G401 (cell line): ENCODE measurements at places on chromosomes 11 and 22.

- no peak for DNase-seq
These were observed 61.5 kb upstream of the EED start for GRCh38 chr11:86182976-86183584.

GRCh38 chr22:28183078-28183860 is 264.2 kb upstream of the PITPNB start:
- no peak for DNase-seq

- no peak for DNase-seq
These were observed 104.4 kb downstream of the MICAL2 start for GRCh38 chr11:12214751-12215150.

- no peak for DNase-seq
These were observed 91.7 kb upstream of the OR4B1 start for GRCh38 chr11:48124880-48125279.

DNA sequence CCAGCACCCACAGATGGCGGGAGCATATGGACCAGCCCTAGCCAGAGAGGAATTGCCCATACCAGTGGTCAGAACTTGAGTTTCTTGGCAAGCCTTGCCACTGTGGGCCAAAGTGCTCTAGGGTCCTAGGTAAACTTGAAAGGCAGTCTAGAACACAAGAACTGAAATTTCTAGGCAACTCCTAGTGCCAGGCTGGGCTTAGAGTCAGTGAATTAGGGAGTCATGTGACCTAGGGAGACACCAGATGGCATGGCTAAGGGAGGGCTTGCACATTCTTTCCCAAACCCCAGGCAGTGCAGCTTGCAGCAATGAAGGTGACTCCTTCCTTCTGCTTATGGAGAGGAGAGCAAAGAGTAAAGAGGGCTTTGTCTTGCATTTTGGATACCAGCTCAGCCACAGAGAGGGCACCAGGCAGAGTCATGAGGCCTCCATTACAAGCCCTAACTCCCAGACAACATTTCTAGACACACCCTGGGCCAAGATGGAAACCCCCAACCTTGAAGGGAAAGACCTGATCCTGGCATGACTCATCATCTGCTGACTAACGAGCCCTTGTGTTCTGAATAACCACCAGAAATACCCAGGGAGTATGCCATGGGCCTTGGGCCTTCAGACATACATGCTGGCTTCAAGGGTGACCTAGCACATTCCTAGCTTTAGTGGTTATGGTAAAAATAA is 19.2 kb upstream of the OR56A3 start:
- DNase-seq: no peak

DNA sequence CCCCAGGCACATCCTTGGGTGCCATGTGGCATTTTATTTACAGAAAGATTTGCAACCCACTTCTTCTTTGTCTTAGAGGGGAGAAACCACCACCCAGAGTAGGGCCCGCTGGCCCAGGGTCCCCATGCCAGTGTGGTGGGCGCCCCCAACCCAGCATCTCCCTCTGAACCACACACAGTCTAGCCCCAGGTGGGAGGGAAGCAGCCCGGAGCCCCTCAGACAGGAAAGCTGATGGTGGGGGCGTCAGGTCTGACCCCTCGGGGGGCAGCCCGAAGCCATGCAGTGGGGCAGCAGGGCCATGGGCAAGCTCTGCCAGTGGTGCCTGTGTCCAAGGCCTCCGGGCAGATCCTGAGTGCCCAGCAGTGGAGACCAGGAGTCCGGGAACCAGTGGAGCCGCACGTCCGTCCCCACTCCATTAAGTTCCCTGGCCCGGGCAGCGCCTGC is 11.7 kb downstream of the TRPM5 start:
- no peak for DNase-seq

GRCh38 chr11:113296447-113297205 is 17.8 kb upstream of the TTC12 start:
- DNase-seq: no peak

DNA sequence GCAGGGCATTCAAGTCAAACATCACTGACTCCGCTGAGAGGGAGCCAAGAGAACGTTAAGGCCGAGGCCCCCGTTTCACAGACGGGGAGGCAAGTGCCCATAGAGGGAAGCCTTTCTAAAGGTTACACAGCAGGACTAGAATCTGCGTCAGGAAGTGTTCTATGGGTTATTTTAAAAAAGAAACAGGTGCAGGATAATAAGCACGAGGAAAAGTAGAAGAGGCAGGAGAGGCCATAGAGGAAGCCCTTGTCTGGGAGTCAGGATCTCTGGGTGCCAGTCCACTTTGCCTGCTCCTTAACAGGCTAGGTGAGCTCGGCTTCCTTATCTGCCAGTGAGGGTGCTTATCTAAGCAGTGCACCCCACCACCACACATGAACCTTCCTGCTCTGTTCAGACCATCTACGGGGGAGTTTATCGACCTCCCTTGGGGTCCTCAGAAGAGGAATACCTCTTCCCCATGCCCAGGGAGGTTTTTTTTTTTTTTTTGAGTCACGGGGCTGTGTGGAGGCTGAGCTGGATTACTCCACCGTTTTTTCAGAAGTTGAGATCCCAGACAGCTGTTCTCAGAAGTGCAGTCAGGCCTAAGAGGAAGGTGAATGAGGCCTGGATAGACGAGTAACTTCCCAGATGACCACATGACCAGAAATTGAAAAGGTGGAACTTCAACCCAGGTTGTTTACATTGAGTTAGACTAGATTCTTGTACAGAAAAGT is 1.2 kb upstream of the FCHSD2 start:
- DNase-seq: no peak

DNA sequence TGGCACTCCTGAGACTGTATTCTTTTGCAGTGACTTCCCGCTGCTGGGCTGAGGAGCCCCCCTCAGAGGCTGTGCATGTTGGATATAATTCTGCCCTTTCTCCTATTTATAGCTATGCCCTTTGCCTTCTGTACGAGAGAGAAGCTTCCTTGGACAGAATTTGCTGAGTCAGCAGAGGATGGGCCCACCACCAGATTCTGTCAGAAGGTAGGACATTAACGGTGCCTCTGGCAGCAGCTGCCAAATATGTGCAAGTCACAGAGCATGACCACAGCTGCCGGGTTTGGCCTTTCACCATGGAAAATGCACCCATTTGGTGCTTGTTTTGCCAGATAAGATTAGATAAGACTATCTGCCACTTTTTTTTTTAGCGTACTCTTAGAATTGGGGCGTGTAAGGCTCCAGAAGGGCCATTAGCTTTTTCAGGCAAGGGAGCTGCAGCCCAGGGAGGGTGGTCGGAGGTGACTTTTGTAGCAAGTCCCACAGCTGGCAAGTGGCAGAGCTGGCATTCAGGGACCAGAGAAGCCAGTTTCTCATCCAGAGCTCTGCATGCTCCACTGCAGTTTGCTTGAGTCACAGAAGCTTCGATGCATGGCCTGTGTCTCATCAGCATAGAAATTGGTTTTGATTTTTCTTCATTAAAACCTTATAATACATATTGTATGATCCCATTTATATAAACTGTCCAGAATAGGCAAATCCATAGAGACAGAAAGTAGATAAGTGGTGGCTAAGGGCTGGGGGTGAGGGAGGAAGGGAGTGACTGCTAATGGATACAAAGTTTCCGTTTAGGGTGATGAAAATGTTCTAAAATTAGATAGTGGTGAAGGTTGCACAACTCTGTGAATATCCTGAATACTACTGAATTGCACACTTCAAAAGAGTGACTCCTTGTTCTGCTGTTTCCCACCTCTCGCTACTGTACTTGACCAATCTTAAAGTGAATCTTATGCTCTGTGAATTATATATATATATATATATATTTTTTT is 15.8 kb downstream of the UPB1 start:
- no peak for DNase-seq

GRCh38 chr22:20632082-20632481 is 124.7 kb downstream of the MED15 start:
- no peak for DNase-seq

- DNase-seq: peak; percentile 69
These were observed 18.9 kb downstream of the LIMK2 start for GRCh38 chr22:31230871-31231621.

- no peak for DNase-seq
These were observed 27.2 kb upstream of the KIRREL3 start for GRCh38 chr11:127027789-127028188.

GRCh38 chr11:114076921-114077331 is 17.4 kb downstream of the ZBTB16 start:
- no peak for DNase-seq

GRCh38 chr11:95218149-95218548 is 12.9 kb downstream of the SESN3 start:
- DNase-seq: no peak

- no peak for DNase-seq
These were observed 54.3 kb downstream of the CTNND1 start for GRCh38 chr11:57815877-57816276.

- no peak for DNase-seq
These were observed 198.9 kb upstream of the ZC3H12C start for GRCh38 chr11:109894242-109894641.

DNA sequence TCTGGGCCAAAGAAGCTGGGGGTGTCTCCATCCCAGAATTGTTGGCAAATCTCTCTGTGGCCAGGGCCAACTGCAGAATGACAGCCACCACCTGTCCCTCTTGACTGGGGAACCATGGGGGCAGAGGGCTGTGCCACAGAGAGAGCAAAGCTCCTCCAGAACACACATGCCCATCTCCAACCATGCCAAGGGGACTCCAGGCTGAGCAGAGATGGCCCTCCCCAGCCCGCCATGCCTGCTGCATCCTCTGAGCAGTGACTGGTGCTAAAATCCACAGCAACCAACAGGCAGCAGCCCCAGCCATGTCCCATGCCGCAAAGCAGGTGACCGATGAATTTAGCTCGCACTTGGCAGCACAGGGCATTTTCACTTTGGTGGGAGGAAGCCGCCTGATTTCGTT is 45.0 kb downstream of the LARGE1 start:
- DNase-seq: peak; percentile 99

GRCh38 chr22:27393371-27393770 is 408.2 kb downstream of the MN1 start:
- DNase-seq: no peak

DNA sequence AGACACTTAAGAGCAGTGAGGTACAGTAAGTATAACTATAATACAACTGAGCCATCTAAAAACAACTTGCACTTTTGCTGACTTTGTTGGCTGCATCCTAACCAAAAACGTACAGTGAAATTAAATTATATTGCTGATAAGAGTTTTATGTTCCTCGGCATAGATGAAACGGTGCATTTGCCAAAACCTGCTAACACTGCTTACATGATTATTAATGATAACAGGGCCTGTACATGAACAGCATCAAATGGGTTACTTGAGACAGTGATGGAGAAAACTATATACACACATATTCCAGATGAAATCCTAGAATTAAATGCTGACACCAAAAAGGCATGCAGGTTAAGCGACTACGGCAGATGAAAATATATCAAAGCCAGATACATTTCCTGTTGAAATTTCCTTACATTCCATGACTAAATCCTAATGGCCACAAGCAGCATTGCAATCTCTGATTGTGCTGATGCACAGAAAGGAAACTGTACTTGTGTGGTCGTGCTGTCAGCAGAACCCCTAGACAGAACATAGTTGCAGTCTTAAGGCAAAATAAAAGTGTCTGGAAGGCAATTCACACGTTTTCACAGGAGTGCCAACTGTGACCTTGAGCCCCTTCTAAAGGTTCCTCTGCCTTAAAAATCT is 143.9 kb downstream of the CADM1 start:
- no peak for DNase-seq

DNA sequence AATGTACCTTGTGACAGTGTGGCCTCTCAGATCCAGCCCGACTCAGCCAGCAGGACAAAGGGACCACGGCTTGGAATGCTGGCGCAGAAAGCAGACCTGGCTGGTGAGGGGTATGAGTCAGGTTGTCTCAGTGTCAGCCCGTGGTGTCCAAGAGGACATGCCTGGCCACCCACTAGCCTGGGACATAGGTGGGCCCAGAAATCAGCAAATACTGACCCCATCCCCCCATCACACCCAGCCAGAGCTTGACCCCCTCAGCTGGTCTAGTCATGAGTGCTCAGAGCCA is 4.5 kb downstream of the BANF1 start:
- DNase-seq: no peak

DNA sequence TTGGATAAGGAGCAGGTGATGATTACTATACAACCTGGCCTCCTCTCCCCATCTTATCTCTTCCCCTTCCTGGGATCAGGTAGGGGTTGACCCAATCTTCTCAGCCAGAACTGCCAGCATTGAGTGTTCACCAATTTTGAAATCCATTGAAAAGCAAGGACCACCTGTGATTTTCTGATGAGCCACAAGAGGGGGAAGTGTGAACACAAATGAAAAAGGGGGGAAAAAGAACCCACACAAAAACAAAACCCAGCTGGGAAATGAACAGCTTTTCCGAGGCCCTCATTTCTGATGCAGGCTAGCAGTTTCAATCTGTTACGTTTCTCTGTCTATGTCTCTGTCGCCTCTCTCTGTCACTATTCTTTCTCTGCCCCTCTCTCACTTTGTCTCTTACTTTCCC is 161.9 kb downstream of the INSC start:
- peak; percentile 4 for DNase-seq

GRCh38 chr11:45301537-45302246 is 15.6 kb upstream of the SYT13 start:
- DNase-seq: no peak

DNA sequence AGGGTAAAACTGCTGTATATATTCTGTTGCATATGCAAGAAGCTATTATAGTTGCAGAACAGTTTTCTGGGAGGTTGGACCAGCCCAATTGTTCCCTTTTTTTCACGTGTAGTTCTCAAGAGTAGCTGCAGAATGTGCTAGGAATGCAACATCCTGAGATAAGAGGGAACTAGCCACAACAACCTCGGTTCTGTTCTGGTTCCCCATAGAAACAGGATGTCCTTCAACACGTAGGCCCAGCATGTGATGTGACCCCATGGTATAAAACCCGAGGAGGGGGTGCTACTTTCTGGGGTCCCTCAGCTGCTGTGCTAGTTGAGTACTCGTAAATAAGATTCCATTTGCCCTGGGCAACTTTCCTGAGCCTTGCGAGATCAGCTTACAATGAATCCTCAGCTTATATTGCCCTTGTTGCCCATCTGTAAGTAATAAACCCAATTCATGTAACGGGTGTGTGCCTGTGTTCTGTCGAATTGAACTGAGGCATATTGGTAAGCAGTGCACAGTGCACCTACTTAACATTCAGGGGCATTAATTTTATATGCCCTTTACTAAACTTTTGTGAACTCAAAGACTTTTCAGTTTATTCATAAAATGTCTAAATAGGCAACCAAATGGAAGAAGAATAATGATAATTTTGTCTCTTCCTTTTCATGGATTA is 23.0 kb upstream of the TRAF6 start:
- DNase-seq: no peak

DNA sequence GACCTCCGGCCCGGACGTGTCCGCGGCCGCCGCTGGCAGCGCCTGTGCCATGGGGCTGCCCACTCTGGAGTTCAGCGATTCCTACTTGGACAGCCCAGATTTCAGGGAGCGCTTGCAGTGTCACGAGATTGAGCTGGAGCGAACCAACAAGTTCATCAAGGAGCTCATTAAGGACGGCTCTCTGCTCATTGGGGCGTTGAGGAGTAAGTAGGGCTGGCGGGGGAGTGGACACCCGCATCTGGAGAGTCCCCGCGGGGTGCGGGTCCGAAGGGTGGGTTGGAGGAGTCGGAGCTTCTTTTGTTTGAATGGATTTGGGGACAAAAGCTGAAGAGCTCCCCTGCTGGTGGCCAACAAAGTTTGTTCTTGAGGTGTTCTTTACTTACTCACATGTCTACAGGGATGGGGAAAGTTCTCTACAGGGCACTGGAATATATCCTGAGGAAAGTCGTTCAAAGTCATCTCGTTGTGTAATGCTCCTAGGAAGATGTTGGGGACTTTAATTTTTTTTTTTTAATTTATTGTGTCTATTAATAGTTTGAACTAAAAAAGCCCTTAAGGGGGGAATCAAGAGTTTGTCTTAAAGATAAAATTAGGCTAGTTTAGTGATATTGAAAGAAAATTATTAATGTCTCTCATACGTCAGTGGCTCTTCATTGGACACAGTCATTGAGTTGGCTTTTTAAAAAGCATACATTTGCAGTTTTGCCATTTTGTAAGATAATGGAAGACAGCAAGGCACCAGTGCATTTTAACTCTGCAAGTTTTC is 725 bp downstream of the ARHGAP42 start:
- DNase-seq: peak; percentile 25
